ENCODE measurements at places on chromosomes 16 and 17.
A peak's percentile ranks its signal among the peaks of the same experiment; 100 is the strongest.

GRCh38 chr17:58918884-58919283, 163.2 kb downstream of the PPM1E start:
- DNase-seq, result no peak

DNA sequence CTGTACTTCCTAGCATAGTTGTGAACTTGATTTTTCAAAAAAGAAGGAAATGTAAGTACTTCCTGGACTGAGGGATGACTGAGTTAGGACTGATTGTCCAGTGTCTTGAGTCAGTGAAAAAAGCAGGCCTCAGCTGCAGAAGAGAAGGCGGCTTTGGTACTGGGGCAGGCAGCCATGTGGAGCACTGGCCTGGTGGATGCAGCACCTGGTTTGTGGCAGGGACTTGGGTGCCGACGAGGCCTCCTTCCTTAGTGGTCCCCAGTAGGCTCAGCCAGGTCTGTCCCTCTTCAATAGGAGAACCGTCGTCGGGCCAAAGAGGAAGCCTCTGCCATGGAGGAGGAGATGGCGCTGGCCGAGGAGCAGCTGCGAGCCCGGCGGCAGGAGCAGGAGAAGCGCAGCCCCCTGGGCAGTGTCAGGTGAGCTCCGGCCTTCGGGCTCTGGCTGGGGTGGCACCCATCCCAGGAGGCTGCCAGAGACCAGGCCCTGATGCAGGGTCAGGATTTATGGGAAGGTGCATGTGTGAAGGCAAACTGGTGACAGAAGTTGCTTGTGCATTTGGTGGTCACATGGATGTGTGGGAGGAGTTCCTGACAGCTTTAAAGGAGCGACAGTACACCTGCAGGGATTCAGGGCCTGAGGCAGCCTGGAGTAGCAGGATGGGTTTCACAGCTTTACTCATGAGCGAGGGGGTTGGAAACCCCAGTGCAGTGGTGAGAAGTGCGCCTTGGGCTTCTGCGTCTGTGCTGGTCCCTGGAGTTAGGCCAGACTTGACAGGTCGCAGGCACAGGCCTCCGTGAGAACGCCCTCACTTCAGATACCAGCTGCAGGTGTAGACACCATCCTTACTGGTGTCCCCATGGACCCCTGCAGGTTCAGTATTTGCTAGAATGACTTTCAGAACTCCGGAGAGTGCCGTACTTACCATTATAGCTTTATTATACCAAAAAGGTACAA, 17.3 kb downstream of the DHX38 start:
- DNase-seq, result no peak

DNA sequence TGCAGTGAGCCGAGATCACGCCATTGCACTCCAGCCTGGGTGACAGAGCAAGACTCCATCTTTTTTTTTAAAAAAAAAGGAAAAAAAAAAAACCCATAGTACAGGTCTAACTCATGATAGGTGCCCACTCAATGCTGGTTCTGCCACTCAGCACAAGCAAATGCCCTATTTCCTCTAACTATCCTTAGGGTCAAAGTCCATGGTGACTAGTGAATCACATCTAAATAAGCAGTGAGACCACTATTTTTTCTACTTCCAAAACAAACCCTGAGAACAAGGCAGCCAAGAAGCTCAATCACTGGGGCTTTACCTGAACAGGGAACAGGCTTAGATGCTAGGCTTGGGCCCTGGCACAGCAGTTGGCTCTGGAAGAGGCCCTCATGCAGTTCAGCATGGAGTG, 3.4 kb downstream of the BLTP2 start:
- no peak for DNase-seq

GRCh38 chr17:32755045-32755805, 121.7 kb downstream of the MYO1D start:
- no peak for DNase-seq

- no peak for DNase-seq
These were observed 221.2 kb downstream of the CA10 start for GRCh38 chr17:51937264-51937663.

DNA sequence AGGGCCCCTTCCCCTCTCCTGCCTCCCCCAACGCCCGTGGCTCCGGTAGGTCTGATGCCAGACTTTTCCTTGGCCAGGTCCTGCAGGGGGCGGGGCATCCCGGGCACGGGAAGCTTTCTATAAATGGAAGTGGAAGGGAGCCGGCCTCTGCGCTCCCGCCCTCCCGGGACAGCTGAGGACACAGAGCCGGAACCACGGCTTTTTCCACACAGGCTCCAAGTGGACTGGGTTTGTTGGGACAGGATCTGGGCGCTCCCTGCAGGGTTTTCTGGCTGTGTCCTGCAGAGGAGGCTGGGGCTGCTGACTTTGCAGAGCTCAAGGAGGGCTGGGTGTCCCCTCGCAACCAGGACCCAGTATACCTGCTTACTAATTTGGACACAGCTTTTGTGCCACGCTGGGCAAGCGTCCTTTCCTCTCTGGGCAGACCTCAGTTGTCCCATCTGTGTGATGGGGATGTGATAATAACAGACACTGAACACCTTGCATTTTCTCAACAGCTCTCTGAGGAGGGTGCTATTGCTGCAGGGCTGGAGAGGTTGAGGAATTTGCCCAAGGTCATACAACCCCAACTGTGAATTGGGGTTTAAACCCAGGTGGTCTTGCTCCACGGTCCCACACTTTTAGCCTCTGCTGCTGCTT, 1.8 kb downstream of the TNS4 start:
- DNase-seq, result peak; percentile 93

DNA sequence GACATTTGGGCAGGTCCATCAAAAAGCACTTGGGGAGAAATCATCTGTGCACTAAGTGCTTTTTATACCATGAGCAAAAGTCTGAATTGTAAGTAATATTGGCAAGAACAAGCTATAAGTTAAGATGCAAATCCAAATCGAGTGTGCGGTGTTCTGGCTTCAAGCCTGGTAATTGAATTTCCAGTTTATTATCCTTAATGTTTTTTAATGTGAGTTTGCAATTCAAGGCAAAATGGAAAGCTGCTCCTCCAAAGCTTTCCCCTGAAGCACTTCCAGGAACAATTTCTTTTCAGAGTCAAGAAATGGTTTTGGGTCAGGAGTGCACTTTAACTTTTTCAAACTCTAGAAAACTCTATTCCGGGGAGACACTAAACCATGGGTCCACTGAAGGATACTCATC, 445.7 kb downstream of the TOX3 start:
- no peak for DNase-seq

DNA sequence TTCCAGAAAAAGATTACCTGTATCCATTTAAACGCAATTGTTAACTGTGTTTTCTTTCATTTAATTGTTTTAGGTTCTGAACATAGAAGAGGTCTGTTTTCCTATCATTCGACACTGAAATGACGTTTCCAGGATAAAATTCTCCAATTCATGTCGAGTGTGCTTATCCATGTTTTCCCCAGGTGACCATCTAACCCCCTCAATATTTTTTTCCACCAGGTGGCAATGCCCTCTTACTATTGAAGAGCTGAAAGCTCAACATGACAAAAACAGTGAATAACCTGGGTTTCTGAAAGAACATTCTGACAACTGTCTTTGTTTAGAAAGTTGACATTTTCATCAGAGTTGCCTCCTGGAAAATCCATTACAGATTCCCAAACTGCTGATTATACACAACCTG, 948.7 kb downstream of the KCNJ2 start:
- no peak for DNase-seq

DNA sequence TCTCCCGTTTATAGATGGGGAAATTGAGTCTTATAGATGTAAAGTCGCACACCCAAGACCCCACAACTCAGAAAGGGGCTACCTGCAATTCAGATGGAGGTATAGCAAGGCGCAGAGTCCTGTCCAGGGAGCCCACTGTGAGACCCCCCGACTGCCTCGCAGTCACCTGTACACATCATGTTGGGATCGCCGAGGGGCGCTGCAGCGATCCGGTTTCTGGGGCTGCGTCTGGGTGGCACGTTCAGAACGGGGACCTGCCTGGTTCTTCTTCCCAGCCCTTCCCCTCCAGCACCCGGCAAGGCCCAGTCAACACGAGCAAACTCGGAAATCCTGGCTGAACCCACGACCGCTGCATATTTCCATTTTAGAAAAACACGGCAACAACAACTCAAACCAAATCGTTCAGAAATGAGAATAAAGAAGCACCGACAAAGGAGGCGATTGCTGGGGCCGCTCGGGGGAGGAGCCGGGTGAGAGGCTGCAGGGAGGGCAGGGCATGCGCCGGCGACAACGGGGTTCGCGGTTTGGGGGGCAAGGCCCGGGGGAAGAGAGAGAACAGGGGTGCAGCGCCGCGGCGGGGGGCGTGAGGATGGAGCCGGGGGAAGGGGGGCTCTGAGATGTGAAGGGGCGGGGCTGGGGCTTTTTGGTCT, 643 bp downstream of the HSDL1 start:
- no peak for DNase-seq

DNA sequence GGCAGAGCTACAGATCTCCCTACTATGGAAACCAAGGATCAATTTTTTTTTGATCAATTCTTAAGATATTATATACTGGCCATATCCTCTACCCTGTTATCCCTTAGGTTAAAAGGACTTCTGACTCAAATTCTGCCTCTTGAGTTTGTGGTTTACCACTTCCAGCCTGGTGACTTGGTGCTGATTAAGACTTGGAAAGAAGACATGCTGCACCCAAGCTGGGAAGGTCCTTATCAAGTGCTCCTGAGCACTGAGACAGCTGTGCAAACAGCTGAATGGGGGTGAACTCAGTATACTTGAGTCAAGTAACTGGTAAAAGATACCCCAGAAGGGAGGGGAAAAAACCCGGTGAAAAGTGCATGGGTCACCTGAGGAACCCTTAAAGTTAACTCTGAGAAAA, 20.5 kb upstream of the SPACA3 start:
- no peak for DNase-seq

DNA sequence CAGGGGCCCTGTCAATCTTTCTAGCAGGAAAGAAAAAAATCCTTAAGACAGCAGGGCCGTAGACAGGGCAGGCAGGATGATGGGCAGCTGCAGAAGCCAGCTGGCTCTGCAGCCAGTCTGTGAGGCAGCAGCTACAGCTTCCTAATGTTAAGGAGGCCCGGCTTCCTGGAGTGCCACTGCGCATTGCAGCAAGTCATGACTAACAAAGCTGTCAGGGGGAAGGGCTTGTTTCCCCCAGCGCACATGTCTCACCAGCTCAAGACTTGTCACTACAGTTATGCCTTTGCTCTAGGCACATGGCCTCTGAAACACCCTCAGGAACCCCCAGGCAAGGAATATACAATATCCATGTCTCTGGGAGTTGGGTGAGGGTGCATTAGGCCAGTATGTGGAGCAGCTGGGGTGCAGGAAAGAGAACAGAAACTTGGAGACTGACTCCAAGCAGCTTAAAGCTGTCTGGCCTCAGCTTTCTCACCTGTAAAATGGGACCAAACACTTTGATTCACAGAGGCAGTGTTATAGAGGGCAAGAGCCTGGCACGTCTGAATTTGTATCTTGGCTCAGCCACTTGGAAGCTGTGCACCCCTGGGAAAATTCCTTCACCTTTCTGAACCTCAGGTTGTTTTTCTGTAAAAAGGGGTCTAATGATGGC, 220.0 kb downstream of the HAPSTR1 start:
- DNase-seq, result no peak

GRCh38 chr17:29595943-29596774, 3.2 kb downstream of the ANKRD13B start:
- no peak for DNase-seq

- DNase-seq, result no peak
These were observed 20.1 kb upstream of the SP6 start for GRCh38 chr17:47871048-47871447.

GRCh38 chr17:73363442-73364154, 51.8 kb upstream of the CDC42EP4 start:
- no peak for DNase-seq

GRCh38 chr17:57372156-57372555, 115.8 kb downstream of the MSI2 start:
- DNase-seq, result no peak

DNA sequence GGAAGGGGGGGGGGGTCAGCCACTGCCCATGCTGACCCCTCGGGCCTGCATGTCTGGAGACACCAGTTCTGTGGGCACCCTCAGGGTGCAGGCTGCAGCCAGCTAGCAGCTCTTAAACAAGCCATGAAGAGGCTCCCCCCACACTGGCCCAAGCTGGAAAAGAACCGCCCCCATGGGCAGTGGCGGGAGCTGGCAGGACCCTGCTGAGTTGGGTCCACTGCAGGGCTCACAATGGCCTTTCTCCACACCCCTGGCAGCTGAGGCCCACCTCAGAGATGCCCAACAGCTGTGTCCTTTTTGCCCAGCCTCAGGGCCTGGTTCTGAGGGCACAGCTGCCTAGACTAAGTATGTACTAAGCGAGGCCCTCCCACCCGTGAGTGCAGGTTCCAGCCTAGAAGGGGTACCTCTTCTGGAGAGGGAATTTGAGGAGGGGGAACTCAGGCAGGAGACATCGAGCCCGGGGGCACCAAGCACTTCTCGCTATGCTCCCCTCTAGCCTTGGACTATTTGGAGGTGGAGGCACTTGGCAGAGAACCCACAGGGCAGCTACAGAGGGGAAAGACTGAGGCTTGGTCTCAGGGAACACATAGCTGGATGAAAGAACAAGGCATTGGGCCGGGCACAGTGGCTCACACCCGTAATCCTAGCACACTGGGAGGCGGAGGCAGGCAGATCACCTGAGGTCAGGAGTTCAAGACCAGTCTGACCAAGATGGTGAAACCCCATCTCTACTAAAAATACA, 3.2 kb downstream of the THRA start:
- DNase-seq, result no peak

DNA sequence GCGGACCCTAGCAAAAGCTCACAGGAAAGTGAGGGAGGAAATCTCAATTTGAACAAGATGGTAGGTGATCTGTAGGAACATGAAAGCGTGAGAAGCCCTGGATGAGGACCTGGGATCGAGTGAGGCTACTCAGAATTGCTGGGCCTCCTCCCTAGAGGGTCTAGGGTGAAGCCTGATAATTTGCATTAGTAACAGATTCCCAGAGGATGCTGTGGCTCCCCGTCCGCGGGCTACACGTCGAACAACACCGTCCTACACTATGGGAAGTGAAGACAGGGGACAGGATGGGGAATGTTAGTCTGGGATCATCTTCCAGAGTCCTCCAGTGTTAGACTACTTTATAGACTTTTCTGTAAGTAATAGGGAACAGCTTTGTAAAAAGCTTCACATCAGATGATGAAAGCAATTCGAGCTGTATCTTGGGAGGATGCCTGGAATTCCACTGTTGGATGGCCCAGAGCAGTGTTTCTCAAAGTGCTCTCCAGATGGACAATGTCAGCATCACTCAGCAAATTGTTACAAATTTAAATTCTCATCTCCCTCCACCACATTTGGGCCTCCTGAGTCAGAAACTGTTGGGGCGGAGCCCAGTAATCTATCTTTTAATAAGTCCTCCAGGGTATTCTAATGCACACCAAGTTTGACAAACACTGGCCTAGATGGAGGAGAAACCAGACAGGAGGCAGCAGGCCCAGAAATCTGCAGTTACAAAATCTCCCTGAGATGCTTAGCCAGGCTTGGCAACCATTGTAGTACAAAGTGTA, 6.5 kb downstream of the FNDC8 start:
- no peak for DNase-seq

DNA sequence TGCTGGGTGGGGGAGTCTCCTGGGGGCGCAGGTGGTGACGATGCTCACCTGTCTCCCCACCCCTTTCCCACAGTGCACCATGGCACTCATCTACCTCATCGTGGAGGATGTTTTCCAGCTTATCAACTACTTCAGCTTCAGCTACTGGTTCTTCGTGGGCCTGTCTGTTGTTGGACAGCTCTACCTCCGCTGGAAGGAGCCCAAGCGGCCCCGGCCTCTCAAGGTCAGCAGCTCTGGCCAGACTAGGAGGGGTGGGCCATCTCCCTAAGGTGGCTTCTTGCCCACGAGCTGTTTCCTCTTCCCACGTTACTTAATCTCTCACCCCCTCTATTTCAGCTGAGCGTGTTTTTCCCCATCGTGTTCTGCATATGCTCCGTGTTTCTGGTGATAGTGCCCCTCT, 14.5 kb downstream of the SLC7A6OS start:
- no peak for DNase-seq

- DNase-seq, result no peak
These were observed 878 bp downstream of the TAOK1 start for GRCh38 chr17:29390851-29391631.

Data from gastrocnemius medialis (tissue), 4 donors.